ENCODE measurements at places on chromosomes 16 and 17. TPM values are rescaled to one million over a fixed set of nuclear protein-coding genes. Genes with fewer than 3 reads are reported as not detected.

DNA sequence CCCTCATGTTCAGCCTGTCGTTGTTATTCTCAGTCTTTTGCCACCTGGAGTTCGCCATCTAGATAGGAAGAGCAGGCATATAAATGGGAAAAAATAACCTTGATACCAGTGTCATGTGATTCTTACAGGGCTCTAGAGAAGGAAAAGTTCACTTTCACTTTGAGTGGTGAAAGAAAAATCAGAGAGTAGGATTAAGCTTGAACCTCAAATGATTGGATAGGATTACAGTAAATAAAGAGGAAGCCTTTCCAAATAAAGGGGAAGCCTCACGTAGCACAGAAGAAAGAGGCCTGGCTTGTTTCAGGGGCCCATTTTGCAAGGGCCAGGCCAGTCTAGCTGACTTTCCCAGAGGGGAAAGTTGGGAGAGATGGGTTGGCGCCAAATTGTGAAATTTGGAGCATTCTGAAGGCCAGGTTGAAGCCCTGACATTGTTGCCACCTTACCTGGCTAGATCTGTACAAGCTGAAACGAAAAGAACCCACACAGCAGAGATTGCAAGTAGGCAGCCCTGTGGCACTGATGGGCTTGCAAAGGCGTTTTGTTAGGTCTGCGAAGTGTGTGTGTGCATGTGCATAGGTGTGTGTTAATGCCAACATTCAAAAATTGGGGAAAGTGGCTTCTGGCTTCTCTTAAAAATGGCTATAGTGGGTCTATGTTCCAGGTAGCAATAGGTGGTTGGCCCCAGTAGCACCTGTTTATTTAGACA, 38.8 kb downstream of the TMC6 start:
- no peak for DNase-seq

- DNase-seq: peak; percentile 66
These were observed 138.7 kb upstream of the RPH3AL start for GRCh38 chr17:491086-492021.

GRCh38 chr17:29619251-29619650, 3.5 kb downstream of the CORO6 start:
- DNase-seq: peak; percentile 81

GRCh38 chr17:32846143-32846542, 30.8 kb downstream of the MYO1D start:
- no peak for DNase-seq

Gene KRTAP1-5
- total RNA-seq: not detected
